Bronchial epithelial cell (primary cell): ENCODE measurements at places on chromosomes 6 and 20. TPM values are rescaled to one million over a fixed set of nuclear protein-coding genes. Genes with fewer than 3 reads are reported as not detected.

SGK2 gene
- 0.38 and 0.53 TPM in 2 replicates for total RNA-seq

PTGIS gene
- 0.13 and 4.7 TPM in 2 replicates for total RNA-seq

- DNase-seq: no peak
Observed at GRCh38 chr6:42428326-42429041, 23.2 kb downstream of the TRERF1 start.

GRCh38 chr20:58747211-58747610 lies 54.6 kb downstream of the NPEPL1 start:
- DNase-seq: no peak

DNA sequence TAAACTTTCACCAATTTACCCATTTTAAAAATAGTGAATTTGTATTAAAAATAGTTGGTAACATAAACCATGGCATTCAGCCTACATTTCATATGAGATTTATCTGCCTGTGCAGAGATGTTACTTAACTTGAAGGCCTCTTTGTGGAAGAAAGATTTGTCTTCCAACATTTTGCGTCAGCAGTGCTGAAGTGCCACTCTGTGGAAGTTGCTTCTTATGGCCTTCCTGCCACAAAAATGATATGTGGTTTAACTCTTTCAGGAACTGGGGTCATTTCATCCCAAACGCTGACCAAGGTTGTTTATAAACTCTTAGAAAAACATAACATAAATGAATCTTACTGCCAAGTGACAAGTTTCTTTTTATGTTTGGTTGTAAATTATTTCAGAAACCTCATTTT lies 246.8 kb downstream of the ARID1B start:
- no peak for DNase-seq

GRCh38 chr6:139613496-139613895 lies 239.0 kb upstream of the CITED2 start:
- DNase-seq: no peak

- DNase-seq: no peak
Observed at GRCh38 chr20:33622705-33623365, 39.3 kb upstream of the C20orf144 start.

GRCh38 chr6:1347161-1347560 lies 35.3 kb downstream of the FOXQ1 start:
- DNase-seq: no peak

GRCh38 chr6:149586149-149586548 lies 20.0 kb downstream of the GINM1 start:
- DNase-seq: no peak

- DNase-seq: no peak
Observed at GRCh38 chr6:7899101-7899888, 11.3 kb downstream of the TXNDC5 start.

DNA sequence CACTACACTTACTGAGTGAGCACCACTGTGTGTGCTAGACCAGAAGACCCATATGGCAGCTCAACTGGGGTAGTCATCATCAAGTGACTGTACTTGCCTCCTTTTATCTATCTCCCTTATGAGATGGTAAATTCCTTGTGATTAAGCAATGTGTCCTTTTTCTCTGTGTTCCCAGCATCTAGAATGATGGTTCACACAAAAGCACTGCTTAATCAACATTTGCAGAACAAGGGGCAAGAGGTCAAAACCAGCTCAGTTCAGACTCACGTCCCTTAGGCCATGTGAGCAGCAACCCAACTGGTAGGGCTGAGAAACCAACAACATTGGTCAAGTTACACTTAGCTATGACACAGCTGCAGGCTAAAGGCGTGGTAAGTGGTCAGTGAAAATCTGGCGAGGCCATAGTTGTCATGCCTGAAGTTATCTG lies 10.0 kb downstream of the TRAM2 start:
- peak; percentile 79 for DNase-seq

C4B gene
- total RNA-seq: 1.6 and 2.6 TPM in 2 replicates

CRISP2 gene
- total RNA-seq: not detected in 2 replicates

DNA sequence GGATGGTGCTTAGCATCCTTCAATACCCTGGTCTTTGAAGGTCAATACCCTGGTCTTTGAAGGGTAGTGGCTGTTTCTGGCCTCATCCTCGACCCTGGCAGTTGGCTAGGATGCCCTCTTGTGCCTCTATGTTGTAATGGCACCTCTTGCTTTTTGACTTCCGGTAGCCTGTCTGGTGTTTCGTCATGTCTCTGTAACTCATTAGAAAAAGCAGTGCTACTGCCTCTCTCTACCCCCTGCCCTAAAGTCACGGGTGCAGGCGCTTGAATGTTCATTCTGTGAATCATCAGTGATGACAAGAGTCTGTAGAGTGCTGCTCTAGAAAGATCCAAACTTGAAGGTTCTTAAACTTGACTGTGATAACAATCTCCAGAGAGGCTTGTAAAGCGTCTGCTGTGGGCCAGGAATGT lies 28.3 kb downstream of the RSPO4 start:
- DNase-seq: peak; percentile 59

PHACTR1 gene
- total RNA-seq: under 0.01 and 0.38 TPM in 2 replicates

- DNase-seq: no peak
Observed at GRCh38 chr6:143731789-143732188, 54.0 kb downstream of the PHACTR2 start.

TPX2 gene
- 1.3 and 1.8 TPM in 2 replicates for total RNA-seq

GRCh38 chr6:92708270-92708669 lies 711.1 kb downstream of the EPHA7 start:
- no peak for DNase-seq

- DNase-seq: peak; percentile 90
Observed at GRCh38 chr6:145898376-145898775, 65.8 kb downstream of the SHPRH start.

ADNP gene
- 22.5 and 28.2 TPM in 2 replicates for total RNA-seq

- DNase-seq: no peak
Observed at GRCh38 chr6:3706547-3706946, 45.0 kb downstream of the PXDC1 start.

DNA sequence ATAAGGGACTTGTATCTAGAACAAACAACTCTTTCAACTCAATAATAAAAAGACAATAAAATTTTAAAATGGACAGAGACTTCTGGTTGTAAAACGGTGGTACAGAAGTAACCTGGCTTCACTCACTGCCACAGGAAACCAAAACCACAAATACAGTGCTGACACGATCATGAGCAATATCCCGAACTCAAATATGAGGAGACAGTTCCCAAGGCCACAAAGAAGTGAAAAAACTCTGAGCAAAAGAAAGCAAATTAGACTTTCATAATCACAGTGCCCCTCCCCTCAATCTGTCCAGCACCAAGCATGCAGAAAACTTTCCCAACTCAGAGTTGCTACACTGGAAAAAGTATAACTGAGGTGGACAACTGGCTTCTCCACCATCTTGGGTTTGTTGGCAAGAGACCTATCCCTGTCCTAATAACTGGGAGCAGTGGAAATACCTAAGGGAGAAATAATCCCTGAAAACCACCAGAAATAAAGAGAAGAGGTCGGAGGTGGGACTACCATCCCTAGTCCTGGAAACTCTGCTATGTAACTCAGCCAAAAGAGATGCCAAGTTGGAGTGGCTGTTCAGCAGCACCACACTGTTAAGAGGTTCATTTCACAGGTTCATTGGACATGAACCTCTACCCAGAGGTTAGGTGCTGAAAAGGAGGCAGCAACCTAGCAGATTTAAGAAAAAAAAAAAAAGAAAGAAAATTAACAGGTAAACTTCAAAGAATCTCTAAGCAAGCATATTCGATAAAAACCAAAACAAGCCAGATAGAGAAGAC lies 55.5 kb downstream of the REV3L start:
- peak; percentile 93 for DNase-seq

JPH2 gene
- under 0.01 TPM in 2 replicates for total RNA-seq

DNA sequence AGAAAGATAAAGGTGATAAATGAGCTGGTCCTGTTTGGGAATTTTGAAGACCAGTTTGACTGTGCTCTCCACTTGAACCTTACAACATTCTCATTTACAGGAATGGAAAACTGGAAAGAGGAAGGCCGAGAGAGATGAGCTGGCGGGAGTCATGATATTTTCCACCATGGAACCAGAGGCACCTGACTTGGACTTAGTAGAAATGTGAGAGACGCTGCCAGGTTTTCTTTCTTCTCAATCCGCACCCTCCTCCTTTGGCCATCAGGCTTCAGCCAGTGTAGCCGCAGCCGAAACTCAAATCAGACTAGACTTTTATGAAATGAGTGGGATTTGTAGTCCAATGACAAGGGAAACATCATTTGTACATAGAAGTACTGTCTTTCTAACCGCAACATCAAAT lies 54.7 kb upstream of the SYNJ2 start:
- no peak for DNase-seq

DNA sequence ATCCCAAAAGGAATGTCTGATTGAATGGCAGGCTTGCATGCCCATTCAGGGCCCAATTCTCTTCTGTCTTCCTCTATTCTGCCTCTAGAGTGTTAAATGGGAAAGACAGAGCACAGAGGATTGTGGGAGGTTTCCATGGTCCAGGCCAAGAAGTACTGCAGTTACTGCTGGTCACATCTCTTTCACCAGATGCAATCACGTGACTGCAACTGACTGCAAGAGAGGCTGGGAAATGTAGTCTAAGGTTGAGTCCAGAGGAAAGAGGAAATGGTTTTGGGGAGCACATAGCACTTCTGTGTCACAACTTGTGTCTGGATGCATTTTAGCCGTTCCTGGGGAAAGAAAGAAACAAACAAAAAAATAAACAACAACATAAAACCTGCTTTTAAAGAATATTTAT lies 336.4 kb upstream of the BTBD3 start:
- no peak for DNase-seq

DNA sequence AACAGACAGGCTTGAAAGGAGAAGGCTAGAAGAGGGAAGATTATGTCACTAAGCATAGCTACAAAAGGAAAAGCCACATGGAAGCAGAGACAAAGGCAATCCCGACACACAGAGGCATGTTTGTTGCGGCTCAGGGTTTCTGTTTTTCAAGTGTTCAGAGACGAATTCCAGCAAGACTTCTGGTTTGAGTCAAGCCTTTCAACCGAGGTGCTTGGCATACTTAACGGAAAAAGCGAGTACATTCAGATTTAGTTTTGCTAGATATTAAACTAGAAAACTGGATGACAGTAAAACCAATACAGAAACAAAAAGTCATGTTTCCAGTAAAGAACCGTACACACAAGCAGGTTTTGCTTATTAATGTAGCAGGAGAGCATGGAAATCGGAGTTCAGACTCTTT lies 27.2 kb downstream of the MCUR1 start:
- no peak for DNase-seq

GRCh38 chr6:127069659-127070279 lies 48.7 kb upstream of the RSPO3 start:
- DNase-seq: peak; percentile 54

DNA sequence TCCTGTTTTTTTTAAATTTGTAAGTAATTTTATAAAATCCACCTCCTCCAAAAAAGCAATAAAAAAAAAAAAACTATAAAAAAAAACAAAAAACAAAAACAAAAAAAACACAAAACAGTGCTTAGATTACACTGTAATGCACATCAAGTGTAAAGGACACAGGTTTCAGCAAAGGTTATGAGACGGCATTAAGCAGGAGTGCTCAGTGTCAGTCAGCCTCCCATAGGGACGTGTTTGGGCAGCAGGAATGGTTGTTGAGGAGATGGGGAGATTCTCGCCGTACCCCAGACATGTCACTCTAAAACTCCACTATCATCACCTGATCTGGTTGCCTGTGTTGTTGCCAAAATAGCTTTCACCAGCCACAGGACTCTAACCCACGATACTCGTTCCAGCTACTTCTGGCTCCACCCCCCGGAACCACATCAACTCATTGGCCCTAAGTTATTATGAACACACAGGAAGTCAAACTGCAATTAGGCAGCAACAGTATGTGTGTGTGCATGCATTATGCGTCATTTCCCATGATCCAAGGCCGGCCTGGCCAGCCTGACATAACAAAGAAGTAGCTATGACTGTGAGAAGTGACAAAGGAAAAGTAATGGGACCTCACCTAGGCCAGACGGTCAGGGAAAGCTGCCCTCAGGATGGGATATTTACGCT lies 28.7 kb downstream of the ECT2L start:
- DNase-seq: peak; percentile 43

GRCh38 chr6:57158658-57159057 lies 13.5 kb upstream of the BAG2 start:
- DNase-seq: peak; percentile 87

FAM217A gene
- not detected in 2 replicates for total RNA-seq

GRCh38 chr20:58930496-58930895 lies 50.6 kb upstream of the NELFCD start:
- DNase-seq: peak; percentile 73

ADTRP gene
- total RNA-seq: 11.3 and 17.6 TPM in 2 replicates

DNA sequence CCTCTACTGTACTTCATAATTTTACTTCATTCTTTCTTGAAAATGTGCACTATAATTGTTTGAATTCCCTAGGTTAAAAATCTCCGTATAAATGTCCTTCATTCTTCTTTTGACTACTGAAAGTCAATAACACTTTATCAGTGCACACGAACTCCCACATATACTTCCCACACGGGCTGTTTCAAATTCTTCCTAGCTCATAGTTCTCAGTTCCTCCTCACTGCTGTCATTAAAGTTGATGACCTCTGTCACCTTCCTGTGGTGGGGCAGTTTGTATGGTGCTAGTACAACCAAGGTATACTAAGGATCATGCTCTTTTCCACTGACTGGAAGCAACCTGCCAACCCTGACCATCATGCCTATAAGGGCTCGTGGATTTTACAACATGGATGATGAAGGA lies 40.0 kb upstream of the CD2AP start:
- no peak for DNase-seq

DNA sequence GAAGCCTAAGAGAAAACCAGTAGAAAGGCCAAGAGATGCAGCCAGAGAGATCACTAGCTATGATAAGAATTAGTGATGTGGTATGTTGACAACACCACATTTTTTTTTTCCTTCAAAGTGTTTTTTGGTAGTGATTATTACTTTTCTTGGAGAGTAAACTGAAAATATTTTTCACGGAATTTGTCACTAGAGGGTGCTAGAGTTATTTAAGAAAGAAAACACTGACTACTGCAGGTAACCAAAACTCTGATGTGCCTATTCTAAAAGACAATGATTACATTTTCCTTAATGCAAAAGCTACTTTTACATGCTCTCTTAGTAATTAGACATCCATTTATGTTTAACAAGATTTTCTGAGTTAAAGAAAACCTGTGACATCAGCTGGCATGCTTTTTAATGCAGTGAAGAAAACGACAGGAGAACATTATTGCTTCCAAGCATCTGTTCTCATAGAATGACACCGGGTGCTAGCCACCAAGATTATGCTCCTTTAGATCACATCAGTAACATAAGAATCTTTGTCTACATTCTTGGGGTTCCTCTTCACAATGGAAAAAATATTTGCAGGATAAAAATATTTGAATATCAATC lies 28.8 kb downstream of the RWDD2A start:
- DNase-seq: peak; percentile 52
